ENCODE measurements at places on chromosomes 7 and 10. TPM values are rescaled to one million over a fixed set of nuclear protein-coding genes. Genes with fewer than 3 reads are reported as not detected.

- DNase-seq, result no peak
Measured at GRCh38 chr10:30709229-30709628, 79.7 kb upstream of the LYZL2 start.

DNA sequence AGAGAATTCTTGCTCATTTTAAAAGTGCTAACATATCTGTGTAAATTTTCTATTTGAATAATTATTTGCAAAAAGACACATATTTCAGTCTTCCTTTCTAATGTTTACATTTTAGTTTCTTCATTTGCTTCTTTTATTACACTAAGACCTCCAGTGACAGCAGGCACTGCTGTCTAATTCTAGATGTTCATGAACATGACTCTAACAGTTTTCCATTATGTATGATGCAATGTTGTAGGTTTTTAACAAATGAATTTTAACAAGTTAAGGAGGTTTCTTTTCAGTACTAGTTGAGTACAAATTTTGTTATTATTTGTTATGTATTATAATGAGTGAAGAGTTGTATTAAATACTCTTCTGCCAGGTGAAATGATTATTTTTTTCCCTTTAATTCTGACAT, 83.6 kb downstream of the GRB10 start:
- no peak for DNase-seq

DNA sequence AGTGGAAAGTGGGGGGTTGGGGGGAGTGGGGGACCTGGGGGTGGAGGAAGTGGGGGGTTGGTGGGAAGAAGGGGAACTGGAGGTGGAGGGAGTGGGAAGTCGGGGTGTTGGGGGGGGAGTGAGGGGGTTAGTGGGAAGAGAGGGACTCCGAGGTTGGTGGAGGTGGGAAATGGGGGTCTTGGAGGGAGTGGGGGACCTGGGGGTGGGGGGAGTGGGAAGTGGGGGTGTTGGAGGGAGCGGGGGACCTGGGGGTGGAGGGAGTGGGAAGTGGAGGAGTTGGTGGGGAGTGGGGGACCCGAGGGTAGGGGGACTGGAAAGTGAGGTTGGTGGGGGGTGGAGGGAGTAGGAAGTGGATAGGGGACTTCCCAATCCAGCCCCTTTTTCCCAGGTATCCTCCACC, 906 bp upstream of the MMD2 start:
- no peak for DNase-seq

DNA sequence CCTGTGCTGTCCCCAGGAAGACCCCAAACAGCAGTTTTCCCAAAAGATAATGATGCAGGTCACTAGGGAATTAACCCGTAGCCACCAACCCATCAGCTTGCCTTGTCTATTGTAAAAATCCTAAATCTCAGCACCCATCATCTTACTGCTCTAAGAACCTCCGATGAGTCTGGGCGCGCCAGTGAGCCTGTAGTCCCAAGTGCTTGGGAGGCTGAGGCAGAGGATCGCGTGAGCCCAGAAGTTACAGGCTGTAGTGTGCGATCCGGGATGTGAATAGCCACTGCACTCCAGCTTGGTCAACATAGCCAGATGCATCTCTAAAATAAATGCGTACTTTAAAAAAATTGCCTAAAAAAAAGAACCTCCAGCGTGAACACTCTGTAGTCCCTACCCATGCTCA, 951 bp downstream of the AS3MT start:
- no peak for DNase-seq

GRCh38 chr7:29588900-29589696, 25.5 kb downstream of the PRR15 start:
- DNase-seq, result peak; percentile 50

GRCh38 chr10:28300027-28300426, 2.8 kb downstream of the MPP7 start:
- DNase-seq, result peak; percentile 60

SMO gene
- total RNA-seq, result 0.50 TPM

- no peak for DNase-seq
Measured at GRCh38 chr10:3034616-3035015, 32.7 kb upstream of the PFKP start.

GRCh38 chr10:109386101-109386500, 537.2 kb downstream of the XPNPEP1 start:
- no peak for DNase-seq

DNA sequence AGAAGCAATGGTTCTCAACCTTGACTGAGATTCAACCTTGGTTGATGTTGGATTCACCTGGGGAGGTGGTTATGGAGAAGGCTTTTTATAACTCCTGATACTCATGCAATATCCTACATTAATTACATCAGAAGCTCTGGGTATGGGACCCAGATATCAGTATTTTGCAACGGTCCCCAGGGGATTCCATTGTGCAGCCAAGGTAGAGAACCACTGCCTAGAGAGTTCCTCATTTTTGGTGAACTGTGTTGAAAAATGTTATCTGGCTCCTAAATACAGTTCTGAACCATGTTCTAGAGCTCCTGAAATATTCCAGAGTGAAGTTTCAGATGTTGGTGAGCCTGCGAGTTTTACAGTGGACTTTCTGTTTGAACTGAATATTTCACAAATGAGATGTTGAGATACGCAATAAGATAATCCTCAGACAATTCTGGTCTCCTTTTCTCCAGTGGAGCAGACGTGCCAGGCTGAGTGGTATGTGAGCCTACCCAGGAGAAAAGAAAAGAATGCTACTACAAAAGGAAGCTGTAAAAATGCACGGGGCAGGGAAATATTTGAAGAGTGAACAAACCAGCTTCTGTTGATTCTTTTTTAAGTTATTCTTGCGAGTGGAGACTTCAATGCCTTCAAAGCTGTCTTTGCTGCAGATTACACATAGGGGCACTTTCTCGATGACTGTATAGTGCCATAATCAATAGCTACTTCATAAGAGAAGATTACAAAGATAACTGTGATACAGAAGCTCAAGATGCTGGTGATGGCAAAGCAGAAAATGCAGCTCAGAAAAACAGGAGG, 13.6 kb upstream of the C10orf120 start:
- no peak for DNase-seq

CTAGE4 gene
- not detected for total RNA-seq

HOXA9 gene
- 0.39 TPM for total RNA-seq

GPRIN2 gene
- not detected for total RNA-seq

- DNase-seq, result no peak
Measured at GRCh38 chr10:121535381-121535780, 62.9 kb downstream of the FGFR2 start.

DNA sequence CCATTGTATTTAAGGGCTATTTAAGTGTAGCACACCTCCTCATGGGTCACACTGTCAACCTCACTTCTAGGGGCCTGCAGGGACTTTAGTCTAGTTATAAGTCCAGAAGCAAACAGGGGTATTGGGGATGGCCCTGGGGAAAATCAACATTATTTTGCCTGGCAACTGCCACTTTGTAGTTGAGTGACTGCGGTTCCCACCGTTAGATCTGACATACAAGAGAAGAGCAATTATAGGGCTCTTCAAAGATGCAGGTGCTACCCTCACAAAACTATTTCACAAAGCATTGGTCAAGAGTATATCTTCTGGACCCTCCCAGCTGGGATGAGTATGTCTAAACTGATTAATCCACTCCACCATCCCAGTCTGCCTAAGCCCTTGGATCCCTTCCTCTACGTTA, 133.0 kb upstream of the PCBD1 start:
- no peak for DNase-seq

PRPS1L1 gene
- not detected for total RNA-seq

ST8SIA6 gene
- 19.7 TPM for total RNA-seq

- no peak for DNase-seq
Measured at GRCh38 chr7:101625031-101625791, 3.9 kb downstream of the MYL10 start.

CXCL12 gene
- total RNA-seq, result not detected

DNA sequence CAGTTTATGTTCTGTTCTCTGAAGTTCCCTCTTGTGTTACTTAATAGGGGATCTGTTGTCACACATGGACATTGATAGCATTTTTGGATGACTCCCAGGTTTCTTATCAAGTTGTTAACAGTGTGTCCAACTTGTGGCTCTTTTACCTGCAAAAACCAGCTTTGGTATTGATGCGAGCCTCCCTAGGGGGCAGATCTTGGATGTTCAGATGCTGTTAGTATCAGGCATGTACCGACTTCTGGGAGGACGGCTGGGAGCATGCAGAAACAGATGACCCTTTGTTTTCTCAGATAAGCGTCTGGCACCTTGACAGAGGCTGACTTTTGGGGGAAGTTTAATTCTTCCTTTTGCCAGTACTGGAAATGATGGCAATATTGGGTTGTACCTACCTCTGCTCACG, 2.2 kb downstream of the PLPP4 start:
- no peak for DNase-seq

TLX1 gene
- not detected for total RNA-seq

GRCh38 chr10:7507887-7508726, 97.3 kb upstream of the SFMBT2 start:
- peak; percentile 50 for DNase-seq

COL17A1 gene
- total RNA-seq, result not detected

- peak; percentile 77 for DNase-seq
Measured at GRCh38 chr10:119750391-119751230, 24.8 kb downstream of the INPP5F start.

LIPM gene
- total RNA-seq, result not detected

ZNF722 gene
- total RNA-seq, result not detected

GRCh38 chr7:137626469-137627067, 220.2 kb downstream of the DGKI start:
- no peak for DNase-seq

DNA sequence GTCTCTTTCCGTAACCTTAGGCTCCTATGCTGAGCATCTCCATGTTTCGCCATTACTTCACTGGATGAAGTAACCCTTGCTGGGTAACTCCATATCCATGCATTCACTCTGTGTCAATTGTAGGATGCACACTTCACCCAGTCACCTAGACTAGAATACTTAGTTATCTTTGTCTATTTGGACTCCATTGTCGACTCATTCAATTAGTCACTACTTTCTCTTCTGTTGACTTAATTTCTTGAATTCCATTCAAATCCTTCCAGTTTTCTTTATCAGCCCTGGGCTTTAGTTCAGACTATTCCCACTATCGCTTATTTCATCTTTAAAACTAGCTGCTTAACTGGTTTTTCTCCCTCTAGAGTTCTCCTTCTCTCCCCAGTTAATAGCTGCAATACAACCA, 111.3 kb upstream of the TNS3 start:
- DNase-seq, result no peak

DNA sequence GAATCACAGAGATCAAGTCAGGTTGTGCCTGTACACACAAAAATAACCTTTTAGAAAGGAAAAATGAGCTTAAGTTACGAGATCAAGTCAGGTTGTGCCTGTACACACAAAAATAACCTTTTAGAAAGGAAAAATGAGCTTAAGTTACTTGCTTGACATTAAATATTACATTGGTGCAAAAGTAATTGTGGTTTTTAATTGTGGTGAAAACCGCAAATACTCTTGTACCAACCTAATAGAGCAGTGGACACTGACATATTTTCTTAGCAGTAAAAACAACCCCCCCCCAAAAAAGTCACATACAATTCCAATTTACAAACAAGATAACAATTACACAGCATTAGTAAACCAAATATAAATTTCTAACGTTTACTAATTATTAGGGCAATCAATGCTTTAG, 595.6 kb downstream of the GRM8 start:
- DNase-seq, result no peak

DNA sequence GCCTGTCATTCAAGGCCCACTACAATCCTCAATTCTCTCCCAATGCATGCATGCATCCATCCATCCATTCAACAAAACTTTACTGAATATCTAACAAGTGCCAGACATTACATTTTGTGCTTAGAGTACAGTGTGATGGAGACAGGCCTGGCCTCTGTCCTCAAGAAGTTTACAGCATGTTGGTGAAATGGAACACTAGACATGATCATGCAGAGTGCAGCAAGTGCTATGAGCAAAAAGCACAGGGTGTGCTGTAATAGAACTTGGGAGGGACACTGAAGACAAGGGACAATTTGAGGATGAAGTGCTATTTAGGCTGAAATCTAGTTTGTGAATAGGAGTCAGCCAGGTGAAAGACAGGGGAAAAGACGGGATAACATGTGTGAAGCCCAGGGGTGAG, 347.8 kb downstream of the PTEN start:
- DNase-seq, result no peak

- no peak for DNase-seq
Measured at GRCh38 chr7:24741679-24742505, 15.4 kb downstream of the GSDME start.

C7orf33 gene
- total RNA-seq, result not detected

- DNase-seq, result no peak
Measured at GRCh38 chr10:109467551-109467950, 455.8 kb downstream of the XPNPEP1 start.

DNA sequence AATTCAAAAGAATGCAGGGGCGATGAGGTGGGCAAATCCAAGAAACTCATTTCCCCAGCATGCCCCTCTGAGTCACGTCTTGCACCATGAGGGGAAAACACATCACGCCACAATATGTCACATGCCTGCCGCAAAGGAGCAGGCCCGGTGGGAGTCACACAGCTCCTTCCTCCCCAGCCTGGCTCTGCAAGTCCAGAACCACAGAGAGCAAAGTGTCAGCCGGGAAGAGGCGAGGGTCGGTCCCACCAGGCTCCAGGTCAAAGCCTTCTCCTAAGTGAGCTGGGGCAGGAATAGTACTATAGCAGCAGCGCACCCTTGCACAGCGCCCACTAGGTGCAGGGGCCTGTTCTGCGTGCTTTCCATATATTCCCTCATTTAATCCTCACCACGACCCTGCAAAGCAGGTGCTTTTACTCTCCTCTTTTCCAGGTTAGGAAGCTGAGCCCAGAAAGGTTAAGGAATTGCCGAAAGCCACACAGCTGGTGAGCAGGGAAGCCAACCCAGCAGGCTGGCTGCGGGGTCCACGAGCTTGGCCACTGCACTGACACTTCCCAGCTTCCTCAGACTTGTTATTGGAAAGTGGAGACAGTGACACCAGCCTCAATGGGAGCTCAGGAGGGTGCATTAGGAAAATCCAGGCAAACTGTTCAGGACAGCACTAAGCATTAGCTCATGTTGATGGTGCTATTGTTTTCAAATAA, 94.0 kb upstream of the ZMIZ1 start:
- DNase-seq, result peak; percentile 72

GRCh38 chr10:79057481-79058275, 11.1 kb upstream of the ZMIZ1 start:
- DNase-seq, result no peak

NAT16 gene
- total RNA-seq, result not detected

DNA sequence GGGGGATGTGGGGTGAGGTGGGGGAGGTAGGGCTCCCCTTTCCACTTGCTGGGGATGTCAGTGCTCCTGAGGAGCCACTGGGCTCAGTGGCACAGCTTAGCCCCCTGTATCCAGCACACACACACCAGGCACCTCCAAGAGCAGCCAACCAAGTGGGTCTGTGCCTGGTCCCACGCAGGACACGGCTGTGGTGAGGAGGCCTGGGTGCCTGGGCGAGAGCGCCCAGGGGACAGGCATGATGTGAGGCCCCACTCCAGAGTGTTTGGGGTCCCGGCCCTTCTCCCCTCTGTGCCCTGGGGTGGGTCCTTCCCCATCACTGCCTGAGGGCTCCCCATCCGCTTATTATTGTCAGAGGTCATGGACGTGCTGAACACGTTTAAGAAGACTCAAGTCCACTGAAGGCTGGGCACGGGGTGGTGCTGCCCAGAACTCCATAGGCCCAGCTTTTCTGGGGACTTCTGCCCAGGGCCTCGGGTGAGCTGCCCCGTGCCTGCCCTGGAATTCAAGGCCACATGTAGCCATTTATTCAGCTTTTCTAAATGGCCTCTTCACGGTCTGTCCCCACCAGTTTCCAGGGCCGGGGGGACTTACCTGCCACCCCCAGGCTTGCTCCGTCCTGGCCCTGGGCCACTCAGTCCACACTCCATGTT, 119.8 kb downstream of the GRK5 start:
- no peak for DNase-seq
